ENCODE measurements at places on chromosomes 12 and 14. TPM values are rescaled to one million over a fixed set of nuclear protein-coding genes. Genes with fewer than 3 reads are reported as not detected.

- no peak for DNase-seq
Measured at GRCh38 chr12:128942960-128943477, 89.7 kb downstream of the GLT1D1 start.

MIP gene
- total RNA-seq, result not detected

DNA sequence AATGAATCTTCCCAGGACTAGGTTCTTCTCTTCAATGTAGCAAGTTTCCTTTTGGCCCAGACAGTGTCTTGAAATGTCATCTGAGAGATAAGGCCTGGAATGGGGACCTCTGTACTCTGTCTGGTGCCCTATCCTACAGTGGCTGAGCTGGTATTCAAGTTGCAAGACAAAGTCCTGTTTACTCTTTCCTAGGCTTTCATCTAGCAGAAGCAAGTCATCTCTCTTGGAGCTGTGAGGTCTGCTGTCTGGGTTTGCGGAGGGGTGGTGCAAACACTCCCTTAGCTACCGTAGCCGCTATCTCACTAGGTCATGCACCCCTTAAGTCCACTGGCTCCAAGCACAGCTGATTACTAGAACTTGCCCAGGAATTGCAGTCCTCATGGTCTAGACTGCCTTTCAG lies 149.7 kb upstream of the SLC16A7 start:
- DNase-seq, result no peak

PZP gene
- total RNA-seq, result not detected

DNA sequence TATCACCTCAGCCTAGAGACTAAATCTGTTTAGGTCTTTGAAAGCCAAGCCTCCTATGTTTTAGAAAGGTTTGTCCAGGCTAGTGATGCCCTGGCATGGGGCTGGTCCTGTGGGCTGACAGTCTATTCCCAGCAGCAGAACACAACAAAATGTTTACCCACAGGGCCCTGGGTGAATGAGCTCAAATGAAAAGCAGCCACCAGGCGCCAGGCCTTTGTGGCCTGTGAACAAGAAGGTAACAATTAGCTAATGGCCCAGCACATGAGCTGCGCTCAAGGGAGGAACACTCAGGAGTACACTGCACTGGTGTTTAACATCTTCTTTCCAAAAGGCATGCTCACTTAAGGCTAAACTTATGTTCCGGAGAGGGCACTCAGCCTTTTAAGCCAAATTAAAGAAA lies 202.2 kb downstream of the MON2 start:
- no peak for DNase-seq

FSCB gene
- total RNA-seq, result not detected

DNA sequence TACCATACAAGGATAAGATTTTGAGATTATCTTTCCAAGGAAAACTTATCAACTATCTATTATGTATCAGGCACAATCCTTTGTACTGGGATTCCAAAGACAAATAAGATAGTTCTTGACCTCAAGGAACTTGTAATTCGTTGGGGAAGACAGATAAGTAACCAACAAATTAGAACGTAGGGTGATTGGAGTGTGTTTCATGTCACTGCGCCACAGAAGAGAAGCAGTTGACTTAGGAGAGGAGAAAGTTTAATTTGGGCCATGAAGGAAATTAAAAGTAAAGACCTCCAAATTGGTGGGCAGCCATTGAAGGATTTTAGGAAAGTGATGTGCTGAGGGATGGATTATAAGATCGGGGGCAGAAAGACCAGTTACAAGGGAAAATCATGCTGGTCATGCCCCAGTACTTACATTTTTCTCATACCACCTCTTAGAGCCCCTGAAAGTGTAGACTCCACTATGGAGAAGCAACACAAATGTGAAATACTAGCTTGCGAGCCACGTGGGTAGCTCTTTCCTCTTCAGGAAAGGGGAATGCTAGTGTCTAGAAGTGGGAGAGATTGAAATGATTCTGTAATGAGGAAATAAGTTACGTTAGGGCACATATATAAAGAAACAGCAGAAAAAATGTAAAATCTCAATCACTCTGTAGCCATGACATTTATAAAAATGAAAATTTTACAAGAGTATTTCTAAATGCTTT lies 148.7 kb downstream of the ETV6 start:
- no peak for DNase-seq

GRCh38 chr12:95573951-95574576 lies 22.8 kb upstream of the USP44 start:
- DNase-seq, result no peak

DNA sequence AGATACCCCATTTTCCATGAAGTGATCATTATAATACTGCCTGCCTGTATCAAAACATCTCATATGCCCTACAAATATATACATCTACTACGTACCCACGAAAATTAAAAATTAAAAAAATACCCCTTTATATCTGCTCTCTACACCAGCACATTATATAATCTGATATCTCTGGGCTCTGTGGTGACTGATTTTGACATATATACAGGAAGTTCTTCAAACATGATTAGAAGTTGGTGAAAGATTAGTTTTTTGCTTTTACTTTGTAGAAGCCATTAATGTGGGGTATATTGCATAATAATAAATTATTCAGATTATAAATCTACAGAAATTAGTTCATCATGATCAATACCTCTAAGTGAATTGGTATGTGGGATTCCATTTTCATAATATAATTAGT lies 126.7 kb upstream of the MDM1 start:
- no peak for DNase-seq

GRCh38 chr12:131831635-131832041 lies 3.4 kb downstream of the MMP17 start:
- no peak for DNase-seq

IL22 gene
- 4.7 TPM for total RNA-seq

DNA sequence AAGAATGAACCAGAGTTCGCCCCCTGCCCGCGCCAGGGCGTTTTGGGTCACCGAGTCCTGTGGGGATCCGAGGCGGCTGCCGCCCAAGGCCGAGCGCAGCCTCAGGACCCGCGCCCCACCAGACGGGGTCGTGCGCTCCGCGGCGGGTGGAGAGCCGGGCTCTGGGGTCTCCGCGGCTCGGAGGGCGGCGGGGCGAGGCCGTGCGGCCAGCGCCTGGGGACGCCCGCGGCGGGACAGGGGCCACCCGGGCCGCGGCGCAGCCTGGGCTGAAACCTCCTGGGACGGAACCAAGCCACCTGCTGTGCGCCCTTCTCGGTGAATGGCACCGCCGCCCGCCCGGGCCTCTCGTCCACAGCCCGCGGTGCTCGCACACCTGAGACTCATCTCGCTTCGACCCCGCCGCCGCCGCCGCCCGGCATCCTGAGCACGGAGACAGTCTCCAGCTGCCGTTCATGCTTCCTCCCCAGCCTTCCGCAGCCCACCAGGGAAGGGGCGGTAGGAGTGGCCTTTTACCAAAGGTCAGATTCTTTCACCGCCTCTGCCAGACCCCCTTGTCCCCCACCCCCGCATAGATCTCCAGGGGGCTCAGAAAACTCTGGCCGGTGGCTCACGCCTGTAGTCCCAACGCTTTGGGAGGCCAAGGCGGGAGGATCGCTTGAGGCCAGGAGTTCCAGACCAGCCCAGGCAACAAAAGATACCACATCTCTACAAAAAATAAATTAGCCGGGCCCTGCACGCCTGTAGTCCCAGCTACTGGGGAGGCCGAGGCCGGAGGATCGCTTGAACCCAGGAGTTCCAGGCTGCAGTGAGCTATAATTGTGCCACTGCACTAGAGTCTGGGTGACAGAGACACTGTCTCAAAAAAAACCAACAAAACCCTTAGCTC lies 901 bp downstream of the B3GNT4 start:
- no peak for DNase-seq

KLRD1 gene
- total RNA-seq, result 1.1 TPM

GRCh38 chr14:31945701-31946100 lies 131.4 kb upstream of the ARHGAP5 start:
- DNase-seq, result no peak

DNA sequence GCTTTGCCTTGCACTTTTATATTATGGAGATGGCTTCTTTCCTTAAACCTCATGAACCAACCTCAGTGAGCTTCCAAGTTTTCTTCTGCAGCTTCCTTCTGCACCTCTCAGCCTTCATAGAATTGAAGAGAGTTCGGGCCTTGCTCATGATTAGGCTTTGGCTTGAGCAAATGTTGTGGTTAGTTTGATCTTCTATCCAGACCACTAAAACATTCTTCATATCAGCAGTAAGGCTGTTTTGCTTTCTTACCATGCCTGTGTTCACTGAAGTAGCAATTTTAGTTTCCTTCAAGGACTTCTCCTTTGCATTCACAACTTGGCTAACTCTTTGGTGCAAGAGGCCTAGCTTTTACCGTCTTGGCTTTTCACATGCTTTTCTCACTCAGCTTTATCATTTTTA lies 125.4 kb downstream of the SNAPC1 start:
- no peak for DNase-seq

GRCh38 chr12:54394281-54394719 lies 9.8 kb upstream of the ZNF385A start:
- no peak for DNase-seq

PROX2 gene
- not detected for total RNA-seq

GRCh38 chr14:37746140-37746832 lies 150.9 kb downstream of the TTC6 start:
- no peak for DNase-seq

DNA sequence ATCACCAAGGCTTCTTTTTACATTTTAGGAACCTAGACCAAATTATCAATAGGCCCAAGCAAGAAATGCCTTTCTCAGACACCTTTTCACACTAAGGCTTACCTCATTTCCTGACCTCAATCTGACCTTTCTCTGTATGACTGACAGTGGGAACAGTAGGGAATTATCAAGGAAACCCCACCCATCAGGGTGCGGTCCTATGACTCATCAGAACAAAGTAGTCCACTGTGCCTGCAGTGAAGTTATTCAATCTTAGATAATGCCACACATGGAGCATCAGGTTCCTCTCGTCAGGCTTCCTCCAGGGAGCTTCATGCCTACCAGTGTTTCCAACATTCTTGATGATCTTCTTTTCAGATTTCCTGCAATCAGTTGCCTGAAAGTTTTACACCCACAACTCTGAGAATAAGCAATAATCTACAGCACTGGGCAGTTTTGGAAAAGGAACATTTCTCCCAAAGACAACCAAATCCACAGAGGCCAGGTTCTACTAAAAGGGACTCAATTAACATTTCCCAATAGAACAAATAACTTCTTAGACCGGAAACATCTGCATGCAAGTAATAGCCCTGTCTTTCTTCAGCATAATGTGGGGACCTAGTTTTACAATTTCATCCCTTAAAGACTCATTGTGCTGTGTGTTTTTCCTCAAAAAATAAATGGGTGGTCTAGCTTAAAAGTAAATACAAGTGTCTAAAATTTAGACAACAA lies 35.9 kb upstream of the TMTC2 start:
- DNase-seq, result peak; percentile 55

TSHR gene
- total RNA-seq, result 1.6 TPM

DNA sequence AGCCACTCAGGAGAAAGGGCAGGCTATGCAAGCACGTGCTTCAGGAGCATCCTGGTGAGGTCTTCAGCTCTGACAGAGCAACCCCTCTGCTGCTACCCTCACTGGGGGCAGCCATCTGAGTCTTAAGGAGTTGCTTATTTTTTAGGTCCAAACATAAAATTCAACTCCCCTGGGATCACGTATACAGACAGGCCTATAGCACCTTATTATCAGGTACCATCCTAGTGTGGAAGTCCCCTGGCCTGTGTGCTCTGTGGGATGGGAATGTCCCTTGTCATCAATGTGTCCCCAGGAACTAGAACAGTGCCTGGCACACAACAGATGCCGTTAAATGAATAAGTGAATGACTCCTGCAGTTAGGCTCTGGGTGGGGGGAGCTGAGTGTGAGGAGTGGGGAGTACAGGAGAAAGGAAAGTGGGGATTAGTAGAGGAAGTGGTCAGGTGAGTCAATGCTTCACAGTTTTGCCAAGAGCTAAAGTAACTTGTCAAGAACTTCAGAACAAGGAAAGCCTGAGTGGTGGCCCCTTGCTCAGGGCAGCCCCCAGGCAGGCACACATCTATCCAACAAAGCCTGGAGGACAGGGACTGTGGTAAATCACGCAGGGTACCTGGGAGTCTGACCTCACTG lies 33.5 kb downstream of the DAD1 start:
- peak; percentile 64 for DNase-seq

- DNase-seq, result peak; percentile 48
Measured at GRCh38 chr14:92352158-92352985, 29.4 kb downstream of the SLC24A4 start.

GRCh38 chr14:60356906-60357550 lies 108.0 kb downstream of the PPM1A start:
- DNase-seq, result no peak

MORN3 gene
- 3.6 TPM for total RNA-seq

- DNase-seq, result no peak
Measured at GRCh38 chr12:83349907-83350611, 663.4 kb downstream of the TMTC2 start.

- no peak for DNase-seq
Measured at GRCh38 chr14:51783765-51784164, 76.6 kb upstream of the GNG2 start.

KLRG1 gene
- total RNA-seq, result 12.8 TPM

HRK gene
- total RNA-seq, result not detected

- no peak for DNase-seq
Measured at GRCh38 chr12:119661882-119662281, 6.1 kb upstream of the PRKAB1 start.

GRCh38 chr12:1798641-1799020 lies 21.7 kb upstream of the LRTM2 start:
- peak; percentile 16 for DNase-seq

RHEBL1 gene
- 14.8 TPM for total RNA-seq

STYX gene
- total RNA-seq, result 21.0 TPM

LRRC10 gene
- not detected for total RNA-seq

DNA sequence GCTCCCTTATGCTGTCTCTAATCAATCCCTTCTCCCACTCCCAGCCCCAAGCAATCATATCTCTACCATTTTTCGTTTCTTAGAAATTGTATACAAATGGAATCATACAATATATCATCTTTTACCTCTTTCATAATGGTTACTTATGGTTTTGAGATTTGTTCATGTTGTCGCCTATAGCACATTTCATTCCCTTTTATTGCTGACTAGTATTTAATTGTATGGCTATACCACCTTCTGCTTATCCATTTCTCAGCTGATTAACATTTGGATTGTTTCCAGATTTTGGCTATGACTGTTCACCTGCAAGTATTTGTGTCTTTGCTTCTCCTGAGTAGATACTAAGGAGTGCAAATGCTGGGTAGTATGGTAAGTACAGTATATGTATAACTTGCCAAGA lies 36.7 kb upstream of the GRIN2B start:
- no peak for DNase-seq

- DNase-seq, result no peak
Measured at GRCh38 chr12:14834509-14834908, 8.8 kb downstream of the ART4 start.

DNA sequence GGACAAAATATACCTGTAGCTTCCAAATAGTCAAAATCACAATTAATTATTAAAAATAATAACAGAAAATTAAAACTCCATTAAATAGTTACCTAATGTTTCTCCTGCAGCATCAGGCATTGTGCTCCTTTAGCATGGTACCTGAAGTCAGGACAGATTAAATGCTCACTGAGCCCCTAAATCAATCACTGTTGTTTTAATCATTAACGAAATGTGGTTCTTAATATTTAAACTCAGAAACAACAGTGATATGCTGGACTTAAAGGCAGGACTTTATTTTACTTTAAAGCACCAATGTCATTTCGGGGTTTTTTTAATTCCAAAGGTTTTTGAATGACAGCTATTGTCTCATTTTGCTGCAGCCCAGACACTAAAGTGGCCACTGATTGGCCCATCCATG lies 2.0 kb upstream of the BMP4 start:
- no peak for DNase-seq

HNF1A gene
- not detected for total RNA-seq
